Posterior cingulate gyrus (tissue), 11 donors: ENCODE measurements at places on chromosomes 12 and 14.

- no peak for DNase-seq
Observed at GRCh38 chr14:98018628-98019027, 1221.4 kb downstream of the VRK1 start.

- DNase-seq = peak; percentile 88
Observed at GRCh38 chr14:72516936-72517700, 376.8 kb downstream of the DPF3 start.

- no peak for DNase-seq
Observed at GRCh38 chr12:73833746-73834145, 703.9 kb upstream of the ATXN7L3B start.

DNA sequence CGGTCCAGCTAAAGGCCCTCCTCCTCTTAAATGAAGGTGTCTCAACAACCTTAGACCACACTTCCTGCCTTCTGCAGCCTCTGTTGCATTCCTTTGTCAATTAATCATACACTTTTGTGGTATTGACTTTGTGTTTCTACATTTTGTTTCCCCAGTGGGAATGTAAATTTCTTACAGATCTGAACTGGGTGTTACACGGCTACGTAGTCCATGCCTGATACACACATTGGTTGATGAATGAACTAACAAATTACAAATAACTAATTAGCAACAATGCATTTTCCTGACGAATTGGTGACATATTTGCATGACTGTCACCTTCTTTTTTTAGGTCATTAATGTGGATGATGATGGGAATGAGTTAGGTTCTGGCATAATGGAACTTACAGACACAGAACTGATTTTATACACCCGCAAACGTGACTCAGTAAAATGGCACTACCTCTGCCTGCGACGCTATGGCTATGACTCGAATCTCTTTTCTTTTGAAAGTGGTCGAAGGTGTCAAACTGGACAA, 15.2 kb upstream of the CCT2 start:
- no peak for DNase-seq

DNA sequence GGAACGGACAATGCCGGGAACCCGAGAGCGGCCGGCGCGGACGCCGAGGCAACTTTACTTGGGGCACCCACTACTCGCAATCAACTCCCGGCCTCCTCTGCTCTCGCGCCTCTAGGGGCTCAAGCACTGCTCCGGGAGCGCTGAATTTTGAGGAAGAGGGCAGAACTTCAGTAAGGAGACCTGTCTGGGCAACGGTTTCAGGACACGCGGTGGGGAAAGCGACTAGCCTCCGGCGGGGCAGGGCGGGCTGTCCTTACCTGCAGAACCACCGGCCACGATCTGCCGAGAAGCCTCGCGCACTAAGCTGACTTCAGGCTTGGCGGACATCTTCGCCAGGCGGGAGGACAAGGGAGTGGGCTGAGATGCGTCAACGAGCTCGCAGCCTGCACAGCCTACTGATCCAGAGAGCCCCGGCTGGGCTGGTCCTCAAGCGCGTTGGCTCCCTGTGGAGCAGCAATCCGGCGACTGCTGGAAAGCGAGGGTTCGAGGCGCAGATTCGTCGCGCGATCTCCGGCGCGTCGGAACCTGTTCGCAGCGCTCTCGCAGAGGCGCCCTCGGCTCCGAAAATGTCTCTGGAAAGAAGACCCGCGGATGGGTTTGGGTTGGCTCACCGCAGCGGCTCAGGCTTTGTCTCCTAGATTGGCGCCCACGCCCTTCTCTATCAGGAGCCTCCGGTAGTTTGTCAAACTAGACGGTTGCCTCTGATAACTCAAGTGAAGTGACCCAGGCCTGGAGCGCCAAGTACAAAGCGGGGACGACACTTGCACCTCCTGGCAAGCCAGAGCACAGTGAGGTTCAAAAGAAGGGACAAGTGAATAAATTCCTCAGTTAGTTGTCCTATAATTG, at the start of gene SLC25A21:
SLC25A21 (minus strand) TSS at position 583 of the 846 bp plus-strand sequence.
- peak; percentile 63 for DNase-seq

DNA sequence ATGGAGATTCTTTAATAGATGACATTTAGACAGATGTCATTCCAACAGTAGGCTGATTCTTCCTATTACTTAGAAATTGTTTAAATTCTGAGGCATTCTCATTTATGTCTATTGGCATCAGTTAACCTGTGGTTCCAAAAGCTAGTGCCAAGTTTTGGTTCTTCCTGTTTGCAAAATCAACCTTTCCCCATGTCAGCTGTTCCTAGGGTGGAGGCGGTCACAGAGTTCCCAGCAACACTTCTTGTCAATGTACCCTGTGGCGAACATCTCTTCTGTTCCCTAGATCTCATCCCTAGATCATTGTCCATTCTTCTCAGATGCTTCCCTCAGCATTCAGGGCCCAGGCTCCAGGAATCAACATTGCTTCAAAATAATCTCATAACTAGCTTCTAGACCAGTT, 140.9 kb downstream of the PHLDA1 start:
- DNase-seq = no peak

DNA sequence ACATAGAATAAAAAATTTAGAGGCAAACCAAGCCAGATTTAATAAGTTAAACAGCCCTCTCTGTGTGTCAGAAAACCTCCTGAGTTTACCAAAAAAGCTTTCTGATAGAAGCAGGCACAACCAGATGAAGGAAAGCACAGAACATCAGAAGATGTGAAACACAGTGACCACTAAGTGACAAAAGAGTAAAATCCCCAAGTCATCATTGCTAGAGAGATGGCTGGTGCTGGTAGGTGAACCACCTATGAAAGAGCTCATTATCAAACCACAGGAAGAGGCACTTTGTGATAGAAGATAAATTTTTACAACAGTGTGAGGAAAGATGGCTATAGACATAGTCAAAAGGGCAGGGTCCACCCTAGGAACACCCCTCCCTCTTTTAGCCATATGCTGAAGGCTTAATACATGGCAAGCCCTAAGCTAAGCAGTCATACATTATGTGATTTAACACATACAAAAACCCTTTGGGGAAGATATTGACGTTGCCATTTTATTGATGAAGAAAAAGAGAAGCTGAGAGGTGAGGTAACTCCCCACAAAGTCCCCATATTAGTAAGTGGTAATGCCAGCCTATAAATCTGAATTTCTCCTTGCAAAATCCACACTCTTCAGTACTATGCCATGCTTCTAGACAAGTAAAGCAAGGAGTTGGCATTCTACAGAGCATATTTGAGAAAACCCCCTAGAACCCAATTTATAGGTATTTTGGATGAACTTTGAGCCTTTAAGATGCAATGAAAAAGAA, 449.9 kb downstream of the LRIG3 start:
- no peak for DNase-seq

DNA sequence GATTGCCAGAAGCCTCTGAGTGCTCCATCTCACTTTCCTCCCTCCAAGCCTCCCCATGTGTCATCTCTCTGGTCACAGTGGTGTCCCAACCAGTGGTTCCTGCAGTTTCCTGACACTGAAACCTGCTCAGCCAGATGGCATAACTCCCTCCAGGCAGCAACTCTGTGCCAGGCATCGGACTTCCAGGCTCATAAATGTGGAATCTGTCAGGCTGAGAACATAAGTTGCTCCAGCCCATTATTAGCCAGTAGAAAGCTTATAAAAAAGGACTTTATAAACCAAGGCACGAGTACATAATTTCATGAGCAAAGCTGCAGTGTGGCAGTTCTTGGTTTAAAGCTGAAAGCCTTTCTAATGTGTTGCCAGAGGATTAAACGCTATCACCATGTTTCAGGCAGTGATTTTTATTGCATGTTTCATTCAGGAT, 194.3 kb downstream of the DACT1 start:
- DNase-seq = no peak

GRCh38 chr14:22113401-22113800, 439.8 kb upstream of the OR4E1 start:
- no peak for DNase-seq
